ENCODE measurements at places on chromosomes 5 and 9. TPM values are rescaled to one million over a fixed set of nuclear protein-coding genes. Genes with fewer than 3 reads are reported as not detected.

DNA sequence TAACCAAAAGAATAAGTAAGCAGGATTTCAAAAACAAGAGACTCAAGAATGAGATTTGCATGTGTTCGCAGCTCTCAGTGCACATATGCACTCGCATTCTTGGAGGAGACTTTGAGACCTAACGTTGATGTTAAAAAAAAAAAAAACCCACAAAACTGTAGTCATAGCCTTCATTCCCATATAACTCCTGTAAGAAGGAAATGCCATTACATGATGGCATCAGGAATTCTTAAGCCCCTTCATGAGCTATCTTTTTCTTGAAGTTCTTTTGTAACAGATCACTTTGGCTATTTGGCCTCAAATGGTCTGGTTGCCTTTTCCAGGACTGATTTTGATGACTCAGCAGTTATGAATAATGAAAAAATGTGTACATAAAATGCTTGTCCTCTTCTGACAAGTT, 113.8 kb downstream of the ALDH1A1 start:
- DNase-seq, result no peak

The STING1 gene
- 74.9 TPM for polyA plus RNA-seq

DNA sequence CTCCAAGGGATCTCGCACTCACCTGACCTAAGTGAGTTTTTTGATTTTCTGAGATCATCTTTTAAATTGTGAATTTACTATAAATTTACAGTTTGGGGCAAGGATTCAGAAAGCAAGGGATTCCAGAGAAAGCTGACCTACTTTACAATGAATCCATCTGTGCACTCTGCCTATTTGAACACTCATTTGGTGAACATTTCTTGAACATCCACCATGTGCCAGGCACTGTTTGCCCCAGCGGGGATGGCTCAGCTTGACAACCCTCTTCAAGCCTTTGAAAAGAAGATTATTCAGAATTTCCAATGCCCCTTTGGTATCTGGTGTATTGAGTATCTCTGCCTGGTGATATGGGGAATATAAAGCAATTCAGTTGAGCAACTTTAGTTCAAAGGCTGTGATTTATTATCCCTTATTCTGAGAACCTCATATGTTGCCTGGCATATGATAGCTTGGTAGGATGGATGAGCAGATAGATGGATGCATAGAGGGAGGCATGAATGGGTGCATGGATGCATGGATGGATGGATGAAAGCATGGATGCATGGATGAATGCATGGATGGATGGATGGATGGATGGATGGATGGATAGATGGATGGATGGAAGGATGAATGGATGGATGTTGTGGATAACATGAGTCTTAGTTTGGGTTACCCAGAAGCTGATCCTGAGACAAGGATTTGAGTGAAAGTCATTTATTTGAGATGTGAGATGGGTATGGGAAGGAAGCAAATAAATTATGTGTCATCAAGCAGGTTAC, 149.7 kb upstream of the ZNF366 start:
- no peak for DNase-seq

The KCNV2 gene
- polyA plus RNA-seq, result not detected

DNA sequence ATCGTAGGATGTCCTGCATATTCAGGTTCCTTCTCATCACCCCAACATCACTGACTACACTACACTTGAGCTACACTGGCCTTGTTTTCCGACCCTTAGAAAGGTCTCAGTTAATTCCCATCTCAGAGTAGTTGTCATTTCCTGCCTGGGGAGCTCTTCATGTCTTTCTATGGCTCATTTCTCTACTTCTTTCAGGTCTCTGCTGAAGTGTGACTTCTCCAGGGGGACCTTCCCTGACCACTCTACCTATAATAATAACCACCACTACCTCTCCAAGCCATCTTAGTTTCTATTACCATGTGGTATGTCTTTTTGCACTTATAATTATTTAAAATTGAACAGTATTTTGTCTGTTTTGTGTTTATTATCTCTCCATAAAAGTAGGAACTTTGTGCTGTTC, 113.2 kb downstream of the STARD4 start:
- no peak for DNase-seq

- peak; percentile 61 for DNase-seq
Observed at GRCh38 chr5:56078278-56079156, 83.8 kb upstream of the IL6ST start.

The C5orf52 gene
- not detected for polyA plus RNA-seq

The ANKRD18A gene
- not detected for polyA plus RNA-seq

The F12 gene
- 1.2 TPM for polyA plus RNA-seq

DNA sequence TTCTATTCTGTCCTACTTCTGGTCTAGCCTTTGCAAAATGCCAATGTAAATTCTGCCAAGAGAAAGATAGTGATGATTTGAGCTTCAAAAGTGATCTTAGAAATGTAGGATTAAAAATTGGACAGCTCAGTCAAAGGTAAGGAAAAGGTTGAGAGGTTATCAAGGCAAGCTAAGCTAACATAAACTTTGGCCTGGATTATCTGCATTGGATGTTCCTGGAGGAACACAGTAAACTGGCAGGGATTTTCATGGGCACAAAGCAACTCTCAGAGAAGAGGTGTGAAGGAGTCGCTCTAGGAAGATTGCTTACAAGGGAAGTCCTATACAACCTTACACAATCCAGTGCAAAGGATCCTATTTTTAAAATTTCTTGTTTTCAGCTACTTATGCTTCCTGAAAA, 115.2 kb downstream of the JAKMIP2 start:
- no peak for DNase-seq

DNA sequence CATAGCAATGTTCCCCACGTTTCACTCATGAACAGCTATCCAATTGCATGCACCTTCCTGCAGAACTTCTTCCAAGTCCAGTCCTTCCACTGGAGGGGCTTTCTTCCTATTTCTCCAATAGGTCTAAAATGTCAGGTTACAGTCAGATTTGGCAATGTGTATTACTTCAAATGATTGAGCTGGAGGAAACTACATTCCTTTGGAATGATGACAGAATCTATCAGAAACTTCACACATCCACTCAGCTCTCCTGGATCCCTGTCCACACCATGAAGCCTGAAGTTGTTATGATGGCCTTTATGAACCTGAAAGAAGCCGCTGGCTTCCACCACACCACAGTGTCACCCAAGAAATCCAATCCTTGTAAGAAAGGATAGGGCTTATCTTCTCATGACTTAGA, 32.2 kb downstream of the FBXW2 start:
- no peak for DNase-seq

DNA sequence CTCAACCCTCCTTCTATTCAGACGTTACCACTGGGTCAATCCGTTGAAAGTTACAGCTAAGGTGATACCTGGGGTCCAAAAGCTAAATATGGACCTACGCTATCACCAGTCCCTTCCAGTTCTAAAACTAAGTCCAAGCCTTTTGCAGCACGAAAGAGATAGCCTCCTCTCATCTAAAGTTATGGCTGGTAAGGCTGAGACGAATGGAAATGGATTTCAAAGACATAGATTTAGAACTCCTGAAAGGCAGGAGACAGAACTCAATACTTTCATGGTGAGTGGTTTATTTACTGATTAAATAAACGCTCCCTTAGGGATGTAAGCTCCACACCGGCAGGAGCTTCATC, 751 bp upstream of the RIC1 start:
- no peak for DNase-seq

DNA sequence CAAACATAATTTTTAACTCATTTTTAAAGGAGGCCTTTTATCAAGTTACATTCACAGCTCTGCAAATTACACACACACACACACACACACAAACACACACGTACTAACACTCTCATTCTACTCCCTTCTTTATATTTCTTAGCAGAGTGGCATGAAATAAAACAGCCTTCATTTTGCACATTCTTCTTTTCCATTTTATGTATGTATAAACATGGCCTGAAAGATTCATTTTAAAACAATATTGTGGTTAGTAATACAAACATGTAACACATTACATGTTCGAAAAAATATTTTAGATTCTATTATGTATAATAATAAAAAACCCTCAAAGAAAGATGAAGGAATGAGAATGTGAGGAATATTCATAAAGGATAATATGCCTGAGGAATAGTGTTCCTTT, 86.0 kb upstream of the ITGA2 start:
- DNase-seq, result no peak

Data from GM23248 (cell line).